GM23248 (cell line): ENCODE measurements at places on chromosomes 5 and 9.

DNA sequence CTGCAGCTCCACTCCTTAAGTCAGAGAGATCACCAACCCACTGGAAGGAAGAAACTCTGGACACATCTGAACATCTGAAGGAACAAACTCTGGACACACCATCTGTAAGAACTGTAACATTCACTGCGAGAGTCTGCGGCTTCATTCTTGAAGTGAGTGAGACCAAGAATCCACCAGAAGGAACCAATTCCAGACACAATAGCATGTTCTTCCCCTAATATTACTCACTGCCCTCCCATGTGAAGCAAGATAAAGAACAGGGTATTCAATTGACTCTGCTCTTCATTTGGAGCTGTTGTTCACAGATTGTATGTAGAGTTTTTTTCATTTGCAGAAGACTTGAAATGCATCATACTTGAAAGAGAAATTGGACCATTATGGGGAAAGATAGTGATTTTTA is 10.8 kb downstream of the SAXO1 start:
- DNase-seq, result no peak

DNA sequence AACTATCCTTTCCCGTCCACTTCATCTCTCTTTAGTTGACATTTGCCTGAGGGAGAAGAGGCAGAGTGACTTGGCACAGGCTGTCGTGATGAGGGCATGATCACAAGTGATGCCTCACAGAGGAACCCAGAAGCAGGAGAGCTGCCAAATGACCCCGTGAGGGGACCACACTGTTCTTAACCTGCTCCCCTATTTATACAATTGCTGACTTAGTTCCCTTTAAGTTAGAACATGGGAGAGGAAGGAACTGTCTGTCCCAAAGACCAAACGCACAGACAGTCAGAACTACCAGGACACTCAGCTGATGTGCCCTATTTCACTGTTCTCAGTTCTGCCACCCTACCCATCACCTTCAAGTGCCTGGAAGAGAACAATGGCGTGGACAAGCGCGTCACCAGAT is 73.7 kb downstream of the SLC1A3 start:
- no peak for DNase-seq

- peak; percentile 26 for DNase-seq
These were observed 528.8 kb downstream of the CSNK1G3 start for GRCh38 chr5:124040799-124041198.

GRCh38 chr5:72010430-72010829 is 96.8 kb upstream of the MAP1B start:
- DNase-seq, result no peak

- DNase-seq, result no peak
These were observed 406.1 kb downstream of the RAB3C start for GRCh38 chr5:58988938-58989337.

DNA sequence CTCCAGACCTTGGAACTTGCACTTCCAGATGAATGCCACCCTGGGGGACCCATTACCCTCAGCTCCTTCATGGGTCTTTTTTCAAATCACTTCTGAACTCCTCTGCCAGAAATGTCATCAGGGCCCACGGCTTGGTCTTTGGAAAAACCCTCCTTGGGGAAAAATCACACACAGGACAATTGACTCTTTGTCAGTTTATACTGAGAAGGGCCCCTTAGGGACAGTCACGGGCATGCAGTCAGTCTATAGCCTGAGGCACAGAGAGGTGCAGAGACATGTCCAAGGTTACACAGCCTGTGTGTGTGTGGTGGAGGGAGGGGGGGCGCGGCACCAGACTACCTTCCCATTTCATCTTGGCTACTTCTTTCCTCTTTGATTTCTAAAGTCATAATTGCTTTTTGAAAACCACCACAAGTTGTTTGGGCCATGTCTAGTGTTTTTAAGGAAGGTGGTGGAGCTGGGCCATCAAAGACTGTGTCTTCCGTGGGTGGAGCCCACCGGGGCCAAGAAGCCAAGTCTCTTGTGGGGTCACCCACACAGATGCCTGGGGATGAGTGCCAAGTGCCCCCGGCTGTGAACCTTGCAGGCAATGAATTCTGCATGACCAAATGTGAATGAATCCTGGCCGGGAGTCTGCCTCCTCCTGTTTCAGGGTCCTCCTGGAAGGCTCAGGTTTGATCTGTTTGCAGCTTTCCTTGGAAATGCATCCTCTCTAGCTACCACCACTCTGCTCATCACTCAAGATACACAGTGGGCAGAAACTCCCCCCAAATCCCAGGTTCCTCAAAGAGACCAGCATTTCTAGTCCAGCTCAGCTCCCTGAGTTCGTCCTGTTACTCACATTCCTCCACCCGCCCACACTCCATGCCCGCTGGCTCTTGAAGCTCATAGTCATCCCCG is 200.1 kb upstream of the TBC1D2 start:
- DNase-seq, result peak; percentile 96

GRCh38 chr9:88957526-88957925 is 33.7 kb upstream of the S1PR3 start:
- DNase-seq, result no peak

- DNase-seq, result no peak
These were observed 208.3 kb upstream of the DAB2 start for GRCh38 chr5:39633057-39633456.

- DNase-seq, result no peak
These were observed 217.8 kb upstream of the RASEF start for GRCh38 chr9:83280790-83281189.

DNA sequence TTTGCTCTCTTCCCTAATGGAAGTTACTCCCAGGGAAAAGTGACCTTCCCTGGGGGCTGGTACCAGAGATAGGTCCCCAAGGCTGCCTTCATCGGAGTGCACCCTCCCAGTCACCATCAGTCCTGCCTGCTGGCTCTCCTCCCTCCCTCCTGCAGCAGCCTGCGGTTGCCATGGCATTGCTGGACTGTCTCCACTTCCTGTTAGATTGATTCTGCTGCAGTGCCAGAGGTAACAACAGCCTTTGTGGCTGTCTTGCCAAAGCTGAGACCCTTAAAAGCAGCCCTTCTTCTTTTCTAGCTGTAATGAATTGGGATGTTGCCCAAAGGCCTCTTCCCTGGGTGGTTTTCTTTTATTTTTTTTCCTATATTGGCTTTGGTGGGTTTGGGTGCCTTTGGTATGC is 78.1 kb upstream of the PRLR start:
- DNase-seq, result no peak

- DNase-seq, result no peak
These were observed 26.5 kb downstream of the LIX1 start for GRCh38 chr5:97115932-97116331.

DNA sequence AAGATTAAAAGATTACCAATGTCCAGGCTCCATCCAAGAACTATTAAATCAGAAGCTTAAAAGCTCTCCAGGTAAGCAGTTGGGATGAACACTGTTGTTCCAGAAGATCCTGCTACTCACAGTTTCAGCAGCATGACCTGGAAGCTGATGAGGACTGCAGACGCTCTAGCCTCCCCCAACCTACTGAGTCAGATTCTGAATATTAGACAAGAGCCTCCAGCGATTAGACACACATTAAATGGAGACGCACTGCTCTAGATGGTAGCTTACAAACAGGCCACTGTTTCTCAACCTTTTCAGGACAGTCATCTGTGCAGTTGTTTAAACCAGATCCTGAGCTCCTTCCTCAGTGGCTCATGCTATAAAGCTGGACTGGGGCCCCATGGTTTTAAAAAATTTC is 54.3 kb downstream of the MTMR12 start:
- DNase-seq, result no peak

GRCh38 chr5:91219803-91220371 is 163.2 kb downstream of the ARRDC3 start:
- DNase-seq, result no peak

DNA sequence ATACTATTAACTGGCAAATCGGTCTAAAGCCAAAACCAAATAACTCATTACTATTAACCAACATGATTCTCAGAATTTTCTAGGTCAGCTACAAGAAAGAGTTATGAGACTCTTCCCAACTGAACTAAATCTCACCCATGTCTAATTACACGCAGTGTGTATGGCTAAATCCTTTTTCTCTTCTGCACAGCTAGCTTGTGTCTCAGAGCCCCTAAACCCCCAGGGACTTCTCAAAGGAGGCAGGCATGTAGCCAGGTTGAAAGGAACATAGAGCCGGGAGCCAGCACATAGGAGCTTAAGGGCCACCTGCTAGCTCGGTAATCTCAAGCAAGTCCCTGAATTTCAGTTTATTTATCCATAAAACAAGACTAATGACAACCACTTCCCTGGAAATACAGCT is 2.2 kb upstream of the GZMK start:
- DNase-seq, result no peak

DNA sequence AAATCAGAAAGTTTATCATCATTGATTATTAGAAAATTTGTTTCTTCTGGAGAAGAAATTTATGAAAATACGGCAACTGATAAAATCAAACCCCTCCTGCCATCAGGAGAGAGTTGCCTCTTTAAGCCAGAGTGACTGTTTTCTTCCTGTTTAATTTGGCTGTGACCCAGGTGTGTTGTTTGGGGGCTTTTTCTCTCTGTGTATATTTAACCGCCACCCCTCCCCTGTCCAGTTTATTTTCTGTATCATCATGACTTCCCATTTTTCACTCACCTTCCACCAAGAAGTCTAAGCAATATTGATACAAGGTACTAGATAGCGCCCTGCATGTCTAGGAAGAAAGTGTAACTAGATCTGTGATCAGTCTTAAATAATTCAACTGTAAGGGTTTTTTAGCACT is 50.1 kb downstream of the FAM78A start:
- no peak for DNase-seq

GRCh38 chr5:170302653-170303501 is 5.3 kb upstream of the LCP2 start:
- DNase-seq, result no peak

DNA sequence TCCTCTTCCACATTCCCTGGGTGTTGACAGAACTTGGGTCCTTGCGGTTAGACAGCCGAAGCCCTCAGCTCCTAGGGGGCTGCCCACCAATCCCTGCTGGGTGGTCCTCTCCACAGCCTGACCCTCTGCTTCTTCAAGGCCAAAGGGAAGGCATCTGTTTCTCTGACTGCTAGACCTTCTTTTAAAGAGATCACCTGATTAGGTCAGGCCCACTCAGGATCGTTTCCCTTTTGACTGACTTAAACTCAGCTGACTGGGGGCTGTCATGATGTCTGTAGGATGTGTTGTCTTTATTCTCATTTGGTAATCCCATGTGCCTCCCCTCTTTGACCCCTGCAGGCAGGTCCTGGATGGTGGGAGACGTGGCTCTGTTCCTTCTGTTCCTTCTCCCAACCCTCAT is 207.5 kb downstream of the PAX5 start:
- no peak for DNase-seq

DNA sequence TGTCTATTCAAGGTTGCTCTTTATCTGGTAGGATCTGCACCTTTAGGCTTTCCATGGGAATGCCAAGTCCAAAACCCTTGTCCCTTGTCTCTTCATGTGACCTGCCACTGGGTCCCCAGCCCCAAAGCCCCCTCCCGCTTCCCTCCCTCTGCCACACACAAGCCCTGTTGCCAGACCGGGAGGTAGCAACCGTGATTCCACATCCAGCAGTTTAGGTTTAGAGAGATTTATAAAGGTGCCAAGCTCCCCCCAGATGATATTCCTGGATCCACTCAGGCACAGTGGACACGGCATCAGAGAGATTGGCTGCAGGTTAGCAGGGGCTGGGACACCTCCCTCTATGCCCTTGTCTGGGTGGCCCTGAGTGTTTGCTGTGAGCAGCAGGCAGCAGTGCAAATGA is 504.7 kb downstream of the CCDC171 start:
- DNase-seq, result no peak

GRCh38 chr5:19891658-19892057 is 96.3 kb downstream of the CDH18 start:
- peak; percentile 60 for DNase-seq

DNA sequence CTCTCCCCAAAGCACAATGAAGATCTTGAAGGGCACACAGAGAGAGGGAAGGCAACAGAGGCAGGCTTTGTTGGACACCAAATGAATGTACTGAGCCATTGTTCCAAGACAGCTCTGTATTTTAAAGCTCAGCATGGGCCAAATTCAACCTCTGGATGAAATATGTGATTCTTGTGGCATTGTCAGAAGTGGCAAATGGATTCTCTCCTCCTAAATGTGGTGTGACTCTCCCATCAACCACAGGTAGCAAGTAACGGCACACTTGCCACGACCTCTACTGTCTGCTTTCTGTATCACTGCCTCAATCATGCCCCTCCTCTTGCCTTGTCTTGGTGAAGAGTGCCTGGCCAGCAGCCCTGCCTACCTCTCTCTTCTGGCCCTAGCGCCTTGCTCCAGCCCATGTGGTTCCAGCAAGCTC is 6.1 kb upstream of the MOB3B start:
- no peak for DNase-seq

- DNase-seq, result no peak
These were observed 5.4 kb upstream of the GLT6D1 start for GRCh38 chr9:135644631-135645218.

- no peak for DNase-seq
These were observed 190.5 kb upstream of the OR13F1 start for GRCh38 chr9:104313396-104314110.

- DNase-seq, result peak; percentile 95
These were observed 31.0 kb downstream of the GOLGA2 start for GRCh38 chr9:128244837-128245231.

DNA sequence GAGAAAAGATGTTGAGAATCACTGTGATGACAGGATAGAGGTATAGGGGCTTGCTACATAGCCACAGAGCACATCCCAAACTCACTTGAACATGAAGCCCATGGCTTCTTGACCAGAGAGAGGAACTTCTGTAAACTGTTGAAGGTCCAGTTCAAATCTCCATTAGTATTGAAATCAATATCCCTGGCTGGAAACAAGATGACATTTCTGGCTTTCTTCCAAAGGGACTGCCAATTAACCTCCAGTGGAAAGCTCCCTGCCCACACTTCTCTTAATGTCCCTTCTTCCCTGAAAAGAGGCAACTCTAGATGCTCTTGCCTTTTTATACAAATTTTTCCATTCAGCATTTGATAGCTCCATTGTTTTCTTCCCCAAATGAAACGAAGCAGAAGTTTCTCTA is 612.1 kb downstream of the EBF1 start:
- no peak for DNase-seq

DNA sequence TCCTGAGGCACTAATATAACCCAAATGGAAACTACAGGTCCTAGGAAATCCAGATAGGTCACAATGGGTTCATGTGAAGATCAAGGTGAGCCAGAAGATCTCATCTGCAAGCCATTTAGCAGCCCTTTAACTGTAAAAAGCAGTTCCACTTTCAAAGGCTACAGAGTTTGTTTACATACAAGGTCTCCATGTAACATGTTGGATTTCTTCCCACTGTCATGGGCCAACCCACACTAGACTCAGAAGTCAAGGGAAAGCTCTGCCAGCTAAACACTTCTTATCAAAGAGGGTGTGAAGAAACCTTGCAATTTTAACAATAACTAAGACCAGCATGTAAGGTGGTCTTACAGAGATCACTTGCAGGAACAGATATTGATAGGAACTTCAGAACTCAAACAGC is 3.8 kb upstream of the CTNNAL1 start:
- DNase-seq, result no peak

DNA sequence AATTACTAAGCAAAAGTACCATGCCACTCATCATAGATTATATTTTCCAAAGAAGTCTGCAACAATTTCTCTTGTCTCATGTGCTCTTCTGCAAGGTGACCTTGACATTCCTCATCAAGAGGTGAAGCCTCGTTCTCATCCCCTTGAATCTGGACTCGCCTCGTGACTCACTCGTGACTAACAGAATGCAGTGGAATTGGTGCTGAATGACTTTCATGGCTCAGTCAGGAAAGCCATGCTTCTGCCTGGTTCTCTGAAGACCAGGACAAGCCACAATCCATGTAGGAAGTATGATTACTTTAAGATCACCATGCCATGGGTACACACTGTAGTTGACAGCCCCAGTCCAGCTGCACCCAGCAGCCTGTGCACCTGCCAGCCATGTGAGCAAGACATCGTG is 335.8 kb downstream of the GADD45G start:
- DNase-seq, result peak; percentile 61
